Fibroblast of mammary gland (primary cell): ENCODE measurements at places on chromosomes 2 and 18.
A peak's percentile ranks its signal among the peaks of the same experiment; 100 is the strongest.

DNA sequence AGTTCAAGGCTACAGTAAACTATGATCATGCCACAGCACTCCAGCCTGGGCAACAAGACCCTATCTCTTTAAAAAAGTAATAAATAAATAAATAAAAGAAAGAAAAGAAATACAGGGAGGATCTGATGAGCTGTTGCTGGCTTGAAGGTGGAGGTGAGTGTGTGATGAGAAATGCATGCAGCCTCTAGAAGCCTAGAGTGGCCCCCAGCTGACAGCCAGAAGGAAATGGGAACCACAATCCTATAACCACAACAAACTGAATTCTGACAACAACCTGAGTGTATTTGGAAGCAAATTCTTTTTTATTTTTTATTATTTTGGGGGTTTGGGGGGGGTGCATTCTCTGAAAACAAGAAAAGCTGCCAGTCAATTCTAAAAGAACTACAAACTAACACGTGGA lies 14.6 kb downstream of the NOL10 start:
- DNase-seq, result no peak

- DNase-seq, result no peak
These were observed 275.1 kb downstream of the CDH20 start for GRCh38 chr18:61608316-61608715.

DNA sequence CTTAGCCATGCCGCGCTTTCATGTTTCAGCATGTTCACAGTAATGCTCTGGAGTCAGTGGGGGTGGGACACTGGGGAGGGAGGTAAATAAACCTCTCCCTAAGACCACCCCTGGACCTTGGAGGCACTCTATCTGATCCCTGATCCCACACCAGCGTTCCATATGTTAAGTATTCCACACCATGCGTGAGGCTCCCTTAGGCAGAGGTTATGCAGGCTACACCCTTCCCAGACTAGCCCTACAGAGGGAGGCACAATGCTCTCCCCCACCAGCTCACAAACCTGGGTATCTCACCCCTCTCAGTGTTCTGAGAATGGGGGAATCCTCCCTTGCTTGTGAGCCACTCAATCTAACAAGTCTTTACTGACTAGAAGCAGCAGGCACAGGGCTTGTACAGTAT lies 1610.4 kb upstream of the ZEB2 start:
- DNase-seq, result no peak

GRCh38 chr2:8681786-8682692 lies at the start of gene ID2:
Gene ID2 (plus strand): TSS chr2:8682056. CDS start chr2:8682166, 110 bp downstream.
- peak; percentile 96 for DNase-seq

DNA sequence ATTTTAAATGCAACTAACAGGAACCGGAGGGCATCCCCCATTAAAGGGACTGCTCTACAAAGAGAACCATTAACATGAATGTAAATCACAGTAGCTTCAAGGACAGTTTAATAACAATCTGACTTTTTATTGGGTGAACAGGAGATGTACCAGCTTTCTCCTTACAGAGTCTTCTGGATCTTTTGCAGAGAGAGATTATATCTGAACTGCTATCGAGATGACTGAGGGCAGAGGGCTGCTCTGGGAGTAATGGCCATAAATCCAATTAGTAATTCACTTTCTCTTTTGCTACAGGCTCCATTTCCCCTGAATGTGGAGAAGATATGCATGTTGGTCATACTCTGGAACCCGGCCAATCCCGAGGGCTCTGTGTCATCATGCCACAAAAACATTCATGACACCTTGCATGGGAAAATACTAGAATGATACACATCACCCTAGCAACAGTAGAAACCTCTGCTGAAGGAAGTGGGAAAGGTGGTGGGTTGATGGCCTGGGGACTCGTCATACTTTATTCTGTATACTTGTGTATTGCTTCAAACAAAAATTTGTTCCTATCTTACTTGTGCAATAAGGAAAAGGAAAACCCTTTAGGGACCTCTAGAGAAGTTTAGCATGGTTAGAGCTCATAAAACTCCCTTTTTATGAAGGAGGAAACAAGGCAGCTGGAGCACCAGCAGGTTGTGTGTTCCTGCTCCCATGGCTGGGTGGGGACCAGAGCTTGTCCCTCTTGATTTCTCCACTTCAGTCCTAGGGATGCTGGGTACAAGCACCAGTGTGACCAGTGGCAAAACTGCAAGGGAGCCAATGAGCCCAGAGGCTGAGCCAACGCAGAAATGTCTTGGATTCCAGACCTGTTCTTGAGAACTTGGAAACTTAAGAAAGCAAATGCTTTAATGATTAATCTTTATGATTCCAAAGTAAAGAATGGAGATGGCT lies 26.0 kb downstream of the CTAGE1 start:
- peak; percentile 95 for DNase-seq

DNA sequence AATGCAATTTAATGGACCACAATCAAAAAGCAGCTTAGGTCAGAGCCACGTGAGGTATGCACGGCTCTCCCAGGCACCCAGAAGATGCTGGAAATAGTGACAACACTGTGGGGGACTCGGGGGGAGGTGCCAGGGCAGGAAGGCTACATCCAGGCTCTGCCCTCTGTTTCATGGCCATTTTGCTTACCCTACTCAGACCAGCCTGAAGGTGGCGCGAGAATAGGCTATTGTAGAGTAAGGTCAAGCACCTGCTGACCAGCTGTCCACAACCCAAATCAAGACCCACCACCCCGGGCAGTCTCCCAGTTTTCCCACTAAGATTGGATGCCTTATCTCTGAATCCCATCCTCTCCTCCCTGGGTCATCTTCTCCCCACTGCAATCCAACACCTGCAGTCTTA lies 115.7 kb downstream of the VIT start:
- peak; percentile 12 for DNase-seq

- no peak for DNase-seq
These were observed 206.8 kb upstream of the HDAC4 start for GRCh38 chr2:239607517-239608191.

DNA sequence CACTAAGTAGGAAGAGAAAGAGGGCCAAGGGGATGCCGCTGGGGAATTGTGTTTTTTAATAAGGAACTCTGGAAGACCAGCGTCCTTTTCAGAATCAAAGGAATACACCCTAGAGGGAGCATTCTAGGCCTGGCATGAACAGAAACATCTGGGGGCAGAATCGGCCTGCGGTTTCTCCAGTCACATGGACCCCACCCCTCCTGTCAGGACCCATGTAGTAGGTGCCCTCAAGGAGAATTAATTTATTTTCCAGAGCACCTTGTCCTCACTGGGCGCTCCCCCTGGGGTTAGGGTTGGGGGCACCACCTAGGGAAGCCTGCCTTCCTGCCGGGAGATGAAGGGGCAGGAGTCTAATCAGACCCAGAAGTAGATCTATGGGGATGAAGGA lies 44.2 kb downstream of the TMEM37 start:
- DNase-seq, result no peak
